ENCODE measurements at places on chromosomes 16 and 17.

DNA sequence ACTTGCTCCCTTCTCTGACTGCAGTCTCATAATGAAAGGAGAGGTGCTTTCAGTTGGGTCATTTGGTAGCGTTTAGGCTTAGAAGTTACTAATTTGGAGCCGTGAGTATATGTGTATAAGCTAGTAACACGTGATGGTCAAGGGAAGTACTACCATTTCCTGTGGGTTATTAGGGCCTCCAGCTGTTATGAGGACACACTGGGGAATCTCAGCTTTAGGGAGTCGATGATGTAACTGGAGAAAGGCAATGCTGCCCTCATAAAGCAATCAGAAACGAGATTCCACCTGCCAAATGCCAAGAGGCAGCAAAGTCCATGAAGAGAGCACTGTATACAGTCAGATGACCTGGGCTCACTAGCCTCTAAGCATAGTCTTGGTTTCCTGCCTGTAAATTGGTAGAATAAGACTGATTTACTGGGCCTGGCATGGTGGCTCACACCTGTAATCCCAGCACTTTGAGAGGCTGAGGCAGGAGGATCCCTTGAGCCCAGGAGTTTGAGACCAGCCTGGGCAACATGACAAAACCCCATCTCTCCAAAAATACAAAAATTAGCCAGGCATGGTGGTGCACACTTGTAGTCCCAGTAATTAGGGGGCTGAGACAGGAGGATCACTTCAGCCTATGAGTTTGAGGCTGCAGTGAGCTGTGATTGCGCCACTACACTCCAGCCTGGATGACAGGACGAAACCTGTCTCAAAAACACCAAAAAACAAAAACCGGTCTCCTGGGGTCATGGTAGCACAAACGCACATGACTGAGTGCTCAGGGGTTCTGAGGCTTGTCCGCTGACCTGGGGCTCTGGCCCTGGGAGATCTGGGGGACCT is 53.0 kb downstream of the SF3B3 start:
- DNase-seq: peak; percentile 90

DNA sequence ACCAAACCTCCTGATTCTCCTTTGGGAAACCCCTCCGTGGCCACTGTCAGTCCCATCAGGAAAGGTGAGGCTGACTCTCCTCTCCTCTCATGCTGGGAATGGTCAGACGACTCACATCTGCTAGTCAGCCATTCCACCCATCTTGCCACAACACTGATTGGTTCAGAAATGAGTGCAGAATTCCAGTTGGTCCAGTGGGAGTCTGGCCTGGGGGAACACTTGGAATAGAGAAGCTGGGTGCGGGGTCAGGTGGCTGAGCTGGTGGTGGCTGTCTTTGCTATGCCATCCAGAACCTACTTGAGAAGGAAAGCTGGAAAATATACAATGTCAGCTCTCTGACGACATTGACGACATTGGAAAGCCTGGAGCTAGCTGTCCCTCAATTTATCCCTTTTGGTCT is 23.6 kb upstream of the PLLP start:
- no peak for DNase-seq

- no peak for DNase-seq
These were observed 40.8 kb downstream of the CYB5B start for GRCh38 chr16:69465083-69465721.

GRCh38 chr17:29837531-29837930 is 92.5 kb downstream of the SSH2 start:
- no peak for DNase-seq

DNA sequence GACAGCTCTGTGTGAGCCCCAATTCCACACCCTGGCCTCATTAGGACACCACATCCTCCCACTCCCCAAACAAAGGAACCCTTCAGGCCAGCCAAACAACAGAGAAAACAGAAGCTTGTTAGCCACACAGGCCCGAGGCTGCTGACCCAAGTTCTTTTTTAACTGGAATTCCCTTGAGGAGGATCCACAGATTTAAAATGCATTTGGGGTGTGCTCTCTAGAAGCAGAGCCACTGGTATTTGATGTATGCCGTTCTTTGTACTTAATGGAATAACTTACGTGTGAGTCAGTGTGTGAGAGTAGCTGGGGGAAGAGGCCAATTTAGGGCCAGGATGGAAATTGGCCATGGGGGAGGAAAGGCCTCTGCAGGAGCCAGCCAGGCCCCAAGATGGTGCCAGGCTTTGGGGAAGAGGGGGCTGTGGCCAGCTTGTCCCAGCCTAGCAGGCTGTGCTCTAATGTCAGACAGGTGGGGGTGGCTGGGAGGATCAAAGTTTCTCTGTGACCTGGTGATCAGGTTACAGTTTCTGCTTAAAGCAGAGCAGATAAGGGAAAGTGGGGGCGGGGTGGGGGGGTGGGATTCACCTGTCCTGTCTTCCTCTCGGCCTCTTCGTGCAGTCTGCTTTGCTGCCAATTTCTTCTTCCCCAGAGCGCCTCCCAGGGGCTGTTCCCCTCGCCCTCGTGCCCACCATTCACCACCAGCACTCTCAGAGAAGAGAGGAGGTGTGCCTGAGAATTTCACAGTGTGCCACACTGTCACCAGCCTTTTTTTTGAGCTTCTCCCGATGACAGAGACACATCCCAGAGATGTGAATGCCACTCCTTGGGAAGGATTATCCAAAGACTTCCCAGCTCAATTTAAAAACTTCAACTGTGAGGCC is 50.8 kb downstream of the TOM1L2 start:
- DNase-seq: peak; percentile 92

DNA sequence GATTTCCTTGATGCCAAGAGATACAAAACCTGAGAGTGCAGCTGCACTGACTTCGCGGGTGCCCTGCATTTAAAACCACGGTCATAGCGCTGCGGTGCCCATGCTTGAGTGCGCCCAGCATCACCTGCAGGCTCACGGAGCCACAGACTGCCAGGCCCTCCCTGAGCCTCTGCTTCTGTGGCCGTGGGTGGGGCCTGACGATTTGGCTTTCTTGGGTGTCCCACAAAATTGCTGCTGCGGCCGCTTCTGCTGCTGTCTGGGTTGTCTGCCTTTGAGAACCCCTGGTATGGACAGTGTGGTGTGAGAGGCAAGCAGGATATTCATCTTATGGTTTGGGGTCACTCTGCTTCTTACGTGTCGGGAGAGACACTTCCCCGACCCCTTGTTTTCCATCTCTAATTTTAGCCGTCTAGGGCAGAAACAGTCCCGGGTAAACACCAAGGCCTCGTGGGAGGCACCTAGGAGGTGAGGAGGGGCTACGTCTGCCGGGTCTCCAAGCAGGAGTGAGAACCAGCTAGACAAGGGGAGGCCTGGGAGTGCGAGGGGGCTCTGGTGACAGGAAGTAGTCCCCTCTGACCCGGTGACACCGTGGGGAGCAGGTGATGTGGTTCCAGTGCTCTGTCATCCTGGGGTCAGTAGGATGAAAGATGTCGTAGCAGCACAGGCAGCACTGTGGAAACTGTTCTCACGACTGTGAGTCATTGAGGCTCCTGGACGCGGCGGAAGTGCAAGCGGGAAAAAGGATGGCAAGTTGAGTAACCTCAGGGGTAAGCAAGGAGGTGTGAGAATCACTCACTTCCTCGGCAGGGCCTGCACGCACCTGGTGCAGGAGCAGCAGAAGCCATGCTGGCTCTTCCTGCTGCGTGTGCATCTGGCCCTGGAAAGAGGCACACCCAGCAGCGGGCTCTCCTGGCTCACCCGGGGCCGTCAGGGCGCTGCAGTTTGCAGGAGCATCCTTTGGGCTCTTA is 176.3 kb downstream of the RPTOR start:
- DNase-seq: peak; percentile 26

GRCh38 chr16:66479661-66480264 is 52.7 kb downstream of the BEAN1 start:
- DNase-seq: no peak

DNA sequence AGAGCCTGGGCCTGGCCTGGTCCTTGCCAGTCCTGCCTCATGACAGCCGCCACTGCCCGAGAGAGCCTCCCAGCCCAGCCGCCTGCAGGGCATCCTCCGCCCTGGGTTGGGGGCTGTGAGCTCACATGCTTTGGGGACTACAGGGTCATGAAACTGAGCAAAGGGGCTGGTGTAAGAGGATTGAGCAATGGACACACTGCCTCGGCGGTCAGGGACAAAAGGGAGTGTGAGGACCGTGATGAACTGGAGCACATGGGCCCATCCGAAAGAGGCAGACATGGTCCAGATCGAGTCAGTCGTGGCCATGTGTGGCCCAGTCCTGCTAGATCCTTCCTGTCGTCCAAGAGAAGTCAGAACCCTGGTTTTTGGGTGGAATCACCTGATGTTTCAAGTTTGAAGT is 52.3 kb downstream of the GSG1L start:
- no peak for DNase-seq

- peak; percentile 43 for DNase-seq
These were observed 520 bp downstream of the JPT2 start for GRCh38 chr16:1678500-1679098.

DNA sequence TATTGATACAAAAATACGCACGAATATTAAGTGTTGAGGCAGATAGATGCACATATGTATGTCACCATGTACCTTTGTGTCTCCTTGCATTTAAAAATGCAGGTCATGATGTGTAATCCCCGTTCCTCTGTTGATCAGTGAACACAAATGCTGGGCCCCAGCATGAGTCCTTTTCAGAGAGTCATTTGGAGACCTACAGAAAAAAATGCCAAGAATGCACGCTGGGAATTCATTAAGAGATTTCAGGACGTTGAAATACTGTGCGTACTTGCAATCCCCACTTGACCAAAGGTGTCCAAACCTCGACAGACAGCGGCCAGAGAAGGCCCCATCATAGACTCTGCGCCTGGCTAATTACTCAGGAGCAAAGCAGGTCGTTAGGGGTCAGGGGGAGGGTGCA is 496.0 kb downstream of the MAF start:
- DNase-seq: no peak

- no peak for DNase-seq
These were observed 146.0 kb downstream of the PITPNC1 start for GRCh38 chr17:67523101-67523500.

GRCh38 chr17:7293159-7293558 is 1.3 kb downstream of the YBX2 start:
- DNase-seq: no peak

- DNase-seq: no peak
These were observed 108.6 kb upstream of the GOT2 start for GRCh38 chr16:58842746-58843145.

All from fibroblast of gingiva (primary cell).